ENCODE measurements at places on chromosomes 4 and X.
A peak's percentile ranks its signal among the peaks of the same experiment; 100 is the strongest.

- no peak for DNase-seq
Observed at GRCh38 chr4:64272432-64272831, 136.8 kb downstream of the TECRL start.

DNA sequence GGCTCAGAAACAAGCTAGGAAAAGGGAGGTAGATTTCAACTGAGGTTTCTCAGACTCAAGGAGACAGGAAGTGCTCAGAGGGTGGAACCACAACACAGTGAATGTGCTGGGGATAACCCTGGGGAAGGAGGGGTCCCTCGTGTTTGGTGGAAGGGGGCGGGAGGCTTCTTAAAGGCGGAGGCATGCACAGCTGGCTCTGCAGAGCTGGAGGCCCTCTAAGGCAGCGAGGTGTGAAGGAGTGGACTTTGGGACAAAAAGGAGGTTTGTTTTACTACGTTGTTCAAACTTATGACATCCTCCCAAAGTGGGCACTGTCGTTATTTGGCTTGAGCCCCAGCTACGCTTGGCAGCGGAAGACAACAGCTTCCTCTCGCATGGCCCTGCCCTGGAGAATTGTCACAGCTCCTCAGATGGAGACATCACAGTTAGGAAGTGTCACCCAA is 21.7 kb upstream of the MTM1 start:
- DNase-seq = peak; percentile 56

DNA sequence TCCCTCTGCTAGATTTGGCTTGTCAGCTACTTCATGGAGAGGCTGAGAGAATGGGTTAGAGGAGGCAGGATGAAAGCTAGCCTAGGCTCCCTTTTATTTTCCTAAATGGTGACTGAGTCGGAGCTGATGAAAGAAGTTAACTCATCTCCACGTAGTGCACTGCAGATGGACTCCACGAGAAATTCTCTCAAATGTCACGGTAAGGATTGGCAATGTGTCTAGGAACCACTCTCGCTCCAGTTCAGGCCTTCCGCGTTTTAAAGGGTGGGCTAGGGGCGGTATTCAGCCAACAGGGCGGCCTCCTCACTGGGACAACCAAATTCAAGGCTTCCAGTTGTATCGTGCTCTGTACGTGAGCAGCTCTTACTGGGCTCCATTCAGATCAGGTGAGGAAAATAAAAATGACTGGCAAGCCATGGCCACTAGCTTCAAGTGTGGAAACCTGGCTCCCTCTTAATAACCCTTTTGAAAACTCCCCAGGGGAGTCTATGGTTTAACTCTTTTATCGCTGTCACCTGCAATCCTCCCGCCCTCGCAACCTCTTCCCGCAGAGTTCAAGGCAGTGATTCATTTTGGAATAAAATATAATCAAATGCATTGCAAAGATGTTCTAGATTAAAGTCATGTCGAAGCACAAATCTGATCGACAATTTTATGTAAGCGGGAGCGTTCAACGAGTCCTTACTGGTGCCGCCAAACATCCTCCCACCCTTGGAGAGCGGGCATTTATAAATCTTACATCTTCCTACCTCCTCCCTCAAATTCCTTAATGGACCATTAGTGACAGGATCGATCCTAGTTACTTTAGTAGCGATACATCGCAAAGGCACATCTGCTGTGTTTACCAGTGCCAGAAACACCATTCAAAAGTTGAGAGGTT is 1.2 kb downstream of the SPOCK3 start:
- DNase-seq = no peak

- no peak for DNase-seq
Observed at GRCh38 chr4:162645381-162645780, 481.6 kb upstream of the FSTL5 start.

DNA sequence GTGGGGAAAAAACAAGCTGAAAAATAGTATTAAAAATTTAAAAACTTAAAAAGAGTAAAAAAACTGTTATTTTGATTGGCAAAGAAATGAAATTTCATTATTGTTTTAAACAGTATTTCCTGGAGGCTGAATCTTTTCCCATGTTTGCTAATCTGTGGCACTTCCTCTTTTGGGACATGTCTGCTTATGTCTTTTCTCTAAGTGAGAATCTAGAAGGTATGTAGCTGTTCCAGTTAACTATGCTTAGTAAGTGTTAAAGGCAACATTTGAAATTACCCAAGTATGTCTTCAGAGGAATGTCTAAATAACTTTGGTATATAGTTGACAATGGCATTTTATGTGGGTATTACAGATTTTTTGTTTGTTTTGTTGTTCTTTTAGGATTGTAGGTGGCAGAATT is 81.6 kb upstream of the TBC1D9 start:
- no peak for DNase-seq

DNA sequence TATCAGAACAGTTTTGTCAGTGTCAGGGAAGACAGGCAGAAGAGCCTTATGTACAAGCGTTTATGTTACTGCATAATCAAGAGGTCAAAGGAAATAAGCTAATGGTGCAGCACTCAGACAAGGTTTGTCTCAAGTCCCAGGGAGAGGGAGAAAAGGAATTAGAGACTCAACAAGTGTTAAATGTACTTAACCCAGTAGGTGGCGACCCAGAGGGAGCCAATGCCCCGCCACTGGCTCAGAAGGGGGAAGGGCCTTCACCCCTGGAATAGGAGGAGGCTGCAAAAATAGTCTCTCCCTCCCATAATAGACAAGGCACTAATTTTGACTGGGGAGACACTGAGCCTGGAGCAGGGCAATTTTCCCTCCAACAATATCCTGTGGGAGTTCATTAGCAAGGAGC is 14.1 kb upstream of the PAPSS1 start:
- no peak for DNase-seq

- no peak for DNase-seq
Observed at GRCh38 chr4:45280121-45280520, 553.8 kb upstream of the GNPDA2 start.

- DNase-seq = no peak
Observed at GRCh38 chr4:17112292-17112659, 213.8 kb upstream of the LDB2 start.

DNA sequence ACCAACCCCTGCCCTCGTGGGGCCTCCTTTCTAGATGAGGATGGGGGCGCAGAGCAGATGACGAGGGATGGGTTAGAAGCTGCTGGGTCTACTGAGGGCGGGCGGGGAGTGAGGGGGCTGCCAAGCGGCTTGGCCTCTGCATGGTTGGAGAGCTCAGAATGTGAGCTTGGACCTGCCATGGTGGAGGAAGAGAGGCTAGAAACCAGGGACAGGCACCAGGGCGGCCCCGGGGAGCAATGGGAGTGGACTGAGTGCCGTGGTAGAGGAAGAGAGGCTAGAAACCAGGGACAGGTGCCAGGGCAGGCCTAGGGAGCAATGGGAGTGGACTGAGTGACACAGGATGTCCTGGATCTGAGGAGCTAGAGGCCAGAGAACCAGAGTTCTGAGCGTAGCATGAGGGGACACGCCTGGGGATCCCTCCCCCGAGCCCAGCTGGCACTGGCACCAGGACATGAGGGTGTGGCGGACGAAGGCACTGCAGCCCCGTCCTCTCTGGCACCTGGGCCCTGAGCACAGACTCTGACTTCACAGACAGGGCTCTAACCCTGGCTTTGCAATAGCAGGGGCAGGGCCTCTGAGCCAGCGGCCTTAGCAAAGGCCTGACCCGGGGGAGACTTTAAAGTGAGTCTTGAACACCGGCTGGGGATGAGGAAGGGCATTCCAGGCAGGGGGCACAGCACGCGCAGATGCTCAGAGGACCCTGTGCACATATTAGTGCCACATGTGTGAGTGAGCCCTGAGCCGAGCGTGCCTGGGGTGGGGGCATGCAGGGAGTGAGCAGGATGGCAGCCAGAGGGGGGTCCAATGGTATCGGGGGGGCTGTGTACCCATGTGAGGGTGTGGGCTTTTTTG is 214.0 kb upstream of the PSAPL1 start:
- no peak for DNase-seq

DNA sequence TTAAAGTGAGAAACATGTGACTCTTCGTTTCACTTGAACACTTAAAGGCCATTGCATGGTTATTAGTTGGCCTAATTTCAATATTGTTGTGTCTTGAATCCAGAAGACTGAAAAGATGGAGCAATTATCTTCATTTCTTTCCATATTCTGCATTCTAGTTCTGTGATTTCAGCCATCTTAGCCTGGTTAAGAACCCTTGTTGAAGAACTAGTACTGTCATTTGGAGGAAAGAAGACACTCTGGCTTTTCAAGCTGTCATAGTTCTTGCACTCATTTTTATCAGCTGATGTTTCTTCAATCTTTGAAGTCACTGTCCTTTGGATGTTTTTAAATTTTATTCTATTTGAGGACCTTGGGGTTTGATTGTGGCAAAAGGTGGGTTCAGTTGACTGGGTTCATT is 81.6 kb downstream of the MTMR8 start:
- no peak for DNase-seq

- no peak for DNase-seq
Observed at GRCh38 chr4:7892212-7893019, 47.2 kb downstream of the AFAP1 start.

- DNase-seq = peak; percentile 89
Observed at GRCh38 chrX:24479924-24480323, 14.8 kb downstream of the PDK3 start.

GRCh38 chrX:66544181-66544580 is 94.7 kb downstream of the EDA2R start:
- no peak for DNase-seq

DNA sequence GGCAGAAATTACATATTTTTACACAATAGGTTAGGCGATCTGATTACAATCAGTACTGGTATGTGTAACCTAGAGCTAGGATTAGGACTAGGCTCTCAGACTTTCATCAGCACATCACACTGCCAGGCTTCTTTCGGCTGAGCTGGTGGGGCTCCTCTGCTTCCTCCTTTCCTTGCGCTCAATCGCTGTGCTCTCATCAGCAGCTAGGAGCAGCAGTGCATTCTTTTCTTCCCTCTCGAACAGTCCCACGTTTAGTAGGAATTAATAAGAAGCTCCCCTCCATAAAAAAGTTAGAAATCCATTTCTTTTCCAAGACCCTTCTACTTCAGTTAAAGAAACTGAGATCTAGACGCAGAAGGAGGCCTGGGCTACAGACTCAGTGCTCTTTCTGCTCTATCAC is 350.4 kb downstream of the SPRY1 start:
- DNase-seq = no peak

DNA sequence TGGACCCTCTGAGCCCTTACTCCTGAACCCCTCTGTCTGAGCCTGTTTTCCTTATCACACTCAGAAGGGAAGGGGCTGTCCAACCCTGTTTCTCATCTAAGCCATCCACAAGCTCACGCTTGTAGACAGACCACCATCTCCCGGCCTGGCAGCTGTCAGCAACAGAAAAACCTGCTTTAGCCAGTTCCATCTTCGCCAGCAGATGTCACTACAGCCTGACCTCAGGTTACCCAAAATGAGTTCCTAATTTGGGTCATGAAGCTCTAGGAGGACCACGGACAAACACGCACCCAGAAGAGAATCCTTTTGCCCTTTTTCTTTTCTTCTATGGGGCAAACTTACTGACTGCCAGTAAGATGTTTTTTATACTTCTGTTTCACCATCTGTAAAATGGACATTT is 445.4 kb downstream of the BCOR start:
- DNase-seq = peak; percentile 17

DNA sequence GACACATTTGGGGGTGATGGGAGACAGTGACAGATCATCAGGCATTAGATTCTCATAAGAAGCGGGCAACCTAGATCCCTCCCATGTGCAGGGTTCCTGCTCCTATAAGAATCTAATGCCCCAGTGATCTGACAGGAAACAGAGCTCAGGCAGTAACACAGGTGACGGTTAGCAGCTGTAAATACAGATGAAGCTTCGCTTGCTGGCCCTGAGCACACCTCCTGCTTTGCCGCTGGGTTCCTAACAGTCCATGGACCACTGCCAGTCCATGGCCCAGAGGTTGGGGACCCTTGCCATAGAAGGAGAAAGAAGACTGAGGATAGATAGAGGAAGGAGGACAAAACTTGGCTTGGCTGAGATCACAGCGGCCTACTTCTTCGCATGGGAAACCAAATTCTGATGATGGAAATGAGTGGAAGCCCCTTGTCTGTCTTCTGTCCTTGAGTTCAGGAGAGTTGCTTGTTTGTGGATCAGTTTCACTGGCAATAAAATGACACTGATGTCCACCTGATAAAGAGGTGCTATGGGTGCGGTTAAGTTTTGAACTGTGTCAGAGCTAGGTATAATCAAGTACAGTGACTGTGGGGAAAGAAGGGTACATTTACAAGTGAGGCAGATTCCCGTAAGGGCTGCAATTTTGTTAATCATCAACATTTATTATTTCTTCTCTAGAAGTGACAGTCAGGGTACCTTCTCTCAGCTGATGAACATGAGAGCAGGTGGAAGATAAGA is 1.7 kb upstream of the TIFA start:
- DNase-seq = peak; percentile 77

DNA sequence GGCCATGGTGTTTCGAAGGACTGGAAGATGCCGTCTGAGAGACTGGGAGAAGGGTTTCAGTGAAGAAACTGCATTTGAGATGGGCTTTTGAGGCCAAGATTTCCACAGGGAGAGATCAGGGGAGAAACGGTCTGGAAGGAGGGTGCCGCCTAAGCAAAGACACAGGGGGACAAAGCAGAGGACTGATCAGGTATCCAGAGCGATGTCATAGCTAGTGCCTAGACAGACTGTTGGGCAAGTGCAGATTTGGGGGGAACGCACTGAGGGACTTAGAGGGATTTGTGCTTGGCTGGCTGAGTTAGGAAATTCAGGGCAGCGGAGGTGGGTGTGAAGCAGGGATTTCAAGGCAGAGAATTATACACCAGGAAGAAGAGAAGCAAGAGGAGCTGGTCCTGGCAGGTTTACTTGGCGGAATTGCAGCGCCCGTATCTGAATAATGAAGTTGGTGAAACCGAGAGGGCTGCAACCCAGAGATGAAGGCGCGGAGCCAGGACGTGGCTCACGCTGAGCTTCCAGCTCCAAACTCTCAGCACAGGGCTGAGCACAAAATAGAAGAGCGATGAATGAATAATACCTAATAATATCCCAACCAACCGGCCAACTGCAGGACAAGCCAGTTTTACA is 106.9 kb downstream of the MAML3 start:
- DNase-seq = no peak

DNA sequence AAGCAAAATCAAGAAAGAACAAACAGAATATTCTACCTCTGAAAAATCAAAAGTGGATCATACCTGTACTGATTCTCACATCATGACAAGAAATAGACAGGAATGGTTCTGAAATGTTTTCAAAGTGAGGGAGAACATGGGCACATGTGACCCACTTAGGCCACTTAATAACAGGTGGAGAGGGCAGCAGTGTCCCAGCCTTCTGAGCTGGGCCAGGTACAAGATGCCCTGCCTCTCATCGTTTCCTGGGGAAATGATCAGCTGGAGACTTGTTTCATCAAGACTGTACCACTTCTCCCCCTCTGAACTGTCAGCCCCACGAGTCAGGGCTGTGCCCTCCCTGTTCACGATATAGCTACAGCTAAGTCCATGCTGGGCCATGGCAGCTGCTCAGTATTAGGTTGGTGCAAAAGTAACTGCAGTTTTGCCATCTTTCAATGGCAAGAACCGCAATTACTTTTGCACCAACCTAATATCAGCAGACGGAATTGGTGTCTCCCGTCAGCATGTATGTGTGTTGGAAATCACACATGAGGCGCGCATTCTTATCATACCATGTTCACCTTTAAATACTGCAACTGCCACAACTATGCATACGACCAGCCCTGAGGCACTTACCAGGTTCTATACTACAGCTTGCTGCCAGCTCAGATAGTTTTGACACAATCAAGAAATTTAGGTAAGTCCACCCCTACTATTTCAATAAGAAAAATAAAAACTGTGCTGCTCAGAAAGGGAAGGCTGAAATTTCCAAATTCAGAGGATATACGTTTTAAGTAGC is 71.4 kb downstream of the GATB start:
- DNase-seq = no peak

GRCh38 chrX:139967300-139967699 is 2.0 kb upstream of the CXorf66 start:
- DNase-seq = no peak

All from CD4-positive, alpha-beta T cell treated with Interferon alpha-2 for 1 hour (primary cell).